ENCODE measurements at places on chromosomes 12 and 14.

- no peak for DNase-seq
These were observed 523.9 kb downstream of the FUT8 start for GRCh38 chr14:65936342-65936975.

- DNase-seq, result no peak
These were observed 72.0 kb upstream of the VRK1 start for GRCh38 chr14:96725232-96725631.

DNA sequence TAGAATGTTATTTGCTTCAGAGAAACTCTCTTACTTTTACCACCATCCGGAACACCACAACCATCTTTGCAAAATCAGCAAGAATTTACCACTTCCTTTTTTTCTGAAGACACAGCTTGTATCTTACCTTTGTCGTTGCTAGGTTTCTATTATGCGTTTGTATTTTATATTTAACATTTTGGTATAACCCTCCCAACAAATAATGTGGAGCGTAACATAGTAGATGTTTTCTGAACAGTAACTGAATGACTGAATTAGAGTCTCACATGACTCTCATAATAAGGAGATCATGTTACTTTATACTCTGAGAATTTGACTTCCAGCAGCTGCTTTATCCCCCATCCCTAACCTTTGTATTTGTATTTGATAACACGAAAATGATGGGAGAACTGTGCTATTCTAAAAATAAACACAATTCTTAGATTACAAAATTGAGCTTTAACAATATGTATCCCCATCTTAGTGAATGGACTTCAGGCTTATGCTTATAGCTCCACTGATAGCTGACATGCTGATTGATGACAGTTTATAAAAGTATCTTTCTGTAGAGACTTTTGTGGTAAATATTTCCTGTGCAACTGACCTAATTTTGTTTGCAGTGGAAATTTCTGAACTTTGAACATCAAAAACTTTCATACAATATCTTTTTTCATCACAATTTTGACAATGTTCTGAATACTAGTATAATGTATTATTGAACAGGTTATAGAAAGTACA is 7.9 kb upstream of the KLRB1 start:
- DNase-seq, result no peak

- DNase-seq, result no peak
These were observed 182.2 kb downstream of the AACS start for GRCh38 chr12:125247477-125247876.

DNA sequence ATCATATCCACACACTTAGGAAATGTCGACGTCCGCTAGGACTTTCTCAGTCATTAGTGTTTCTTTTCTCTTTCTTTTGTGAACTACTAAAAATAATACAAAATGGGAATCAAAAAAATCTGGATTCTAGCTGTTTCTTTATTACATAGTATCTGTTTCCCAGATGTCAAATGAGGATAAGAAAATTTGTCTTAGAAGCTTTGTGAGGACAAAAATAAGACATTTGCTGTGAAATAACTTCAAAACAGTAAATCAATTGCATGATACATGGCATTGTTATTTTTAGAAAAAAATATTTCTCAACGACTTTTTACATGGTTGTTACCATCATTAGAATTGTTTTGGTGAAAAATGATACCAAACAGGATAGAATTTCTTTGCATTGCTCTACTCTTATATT is 71.4 kb upstream of the IFNG-AS1 start:
- DNase-seq, result no peak

- DNase-seq, result no peak
These were observed 24.6 kb upstream of the NCOR2 start for GRCh38 chr12:124592050-124592449.

GRCh38 chr14:71734076-71734475 is 198.2 kb upstream of the RGS6 start:
- no peak for DNase-seq

- DNase-seq, result no peak
These were observed 63.1 kb downstream of the C14orf132 start for GRCh38 chr14:96102081-96102856.

- DNase-seq, result no peak
These were observed 631.1 kb upstream of the TMEM132C start for GRCh38 chr12:127635838-127636237.

DNA sequence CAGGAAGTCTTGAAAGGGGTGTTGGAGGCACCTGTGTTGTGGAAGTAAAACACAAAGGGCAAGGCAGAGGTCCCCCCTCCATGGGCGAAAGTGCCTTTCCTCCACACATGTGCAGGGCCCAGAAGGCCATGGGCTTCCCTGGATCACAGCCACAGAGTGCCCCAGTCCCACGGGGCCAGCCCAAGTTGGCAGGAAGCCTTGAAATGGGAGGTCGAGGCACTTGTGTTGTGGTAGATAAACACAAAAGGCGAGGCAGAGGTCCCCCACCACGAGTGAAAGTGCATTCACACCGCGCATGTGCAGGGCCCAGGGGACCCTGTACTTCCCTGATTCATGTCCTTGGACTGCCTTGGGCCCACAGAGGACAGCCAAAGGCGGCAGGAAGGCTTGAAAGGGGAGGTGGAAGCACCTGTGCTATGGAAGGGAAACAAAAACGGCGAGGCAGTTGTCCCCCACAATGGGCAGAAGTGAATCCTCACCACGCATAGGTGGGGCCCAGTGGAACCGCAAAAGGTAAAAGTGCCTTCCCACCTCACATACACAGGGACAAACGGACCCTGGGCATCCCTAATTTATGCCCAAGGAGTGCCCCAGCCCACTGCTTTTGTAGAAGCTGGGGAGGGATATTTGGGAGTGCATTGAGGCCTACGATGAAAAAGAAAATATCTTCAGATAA is 585.4 kb downstream of the ALG10 start:
- DNase-seq, result no peak

GRCh38 chr12:115872919-115873357 is 404.6 kb downstream of the MED13L start:
- no peak for DNase-seq

All from effector memory CD8-positive, alpha-beta T cell (primary cell).